ENCODE measurements at places on chromosomes 4 and X.

GRCh38 chr4:173585876-173586572 lies 56.0 kb upstream of the HAND2 start:
- DNase-seq, result no peak

DNA sequence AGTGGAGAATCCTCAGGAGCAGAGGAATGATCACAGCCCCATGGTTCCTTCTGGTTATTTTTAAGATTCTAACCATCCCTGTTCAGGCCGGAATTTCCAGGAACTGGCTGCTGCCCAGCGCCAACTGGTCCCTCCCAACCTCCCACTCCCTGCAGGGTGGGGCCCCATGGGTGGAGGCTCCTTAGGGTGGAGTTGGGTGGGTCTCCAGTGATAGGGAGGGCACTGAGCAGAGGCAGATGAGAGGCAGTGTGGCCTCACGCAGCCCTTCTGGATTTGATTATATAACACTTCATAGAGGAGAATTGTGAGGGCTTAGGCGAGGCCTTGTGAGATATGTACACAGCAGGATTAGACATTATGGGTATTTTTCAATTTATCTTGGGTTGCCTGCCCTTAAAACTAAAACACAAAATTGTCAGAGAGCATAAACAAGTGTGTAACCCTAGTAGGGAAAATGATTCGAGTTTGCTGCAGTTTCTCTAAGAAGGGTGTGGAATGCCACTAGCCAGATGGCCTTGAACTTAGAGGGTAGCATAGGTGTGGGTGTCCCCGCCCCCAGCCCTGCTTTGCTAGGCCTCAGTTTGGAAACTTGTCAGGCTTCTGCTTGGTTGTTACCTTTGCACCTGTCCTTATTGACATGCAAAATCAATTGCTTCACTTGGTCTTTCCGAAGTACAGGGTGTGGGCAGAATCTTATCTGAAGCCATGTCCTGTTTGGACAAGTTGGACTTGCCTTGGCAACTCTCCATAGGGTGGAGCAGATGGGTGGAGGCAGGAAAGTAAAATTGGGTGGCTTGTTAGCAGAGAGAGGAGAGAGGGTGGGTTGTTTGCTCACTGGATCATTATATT lies 9.4 kb downstream of the KLF3 start:
- DNase-seq, result no peak

GRCh38 chr4:79013756-79014155 lies 74.5 kb upstream of the PAQR3 start:
- DNase-seq, result no peak

DNA sequence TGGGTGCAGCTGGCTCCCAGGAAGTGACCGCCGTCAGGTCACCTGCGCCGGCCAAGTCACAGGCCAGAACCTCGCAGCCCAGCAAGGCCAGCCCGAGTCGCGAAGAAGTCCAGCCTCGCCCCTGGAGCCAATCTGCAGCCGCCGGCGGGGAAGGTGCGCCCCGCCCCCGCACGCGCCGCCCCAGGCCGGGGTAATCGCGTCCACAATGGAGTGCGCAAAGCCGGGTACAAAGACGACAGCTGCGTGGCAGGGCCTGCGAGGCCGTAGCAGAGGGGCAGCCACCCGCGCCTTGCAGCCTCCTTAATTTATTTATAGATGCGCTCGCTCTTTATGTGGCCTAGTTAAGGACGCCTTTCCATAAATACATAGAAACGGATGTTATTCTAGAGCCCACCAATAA lies 139.4 kb upstream of the CPEB2 start:
- no peak for DNase-seq

DNA sequence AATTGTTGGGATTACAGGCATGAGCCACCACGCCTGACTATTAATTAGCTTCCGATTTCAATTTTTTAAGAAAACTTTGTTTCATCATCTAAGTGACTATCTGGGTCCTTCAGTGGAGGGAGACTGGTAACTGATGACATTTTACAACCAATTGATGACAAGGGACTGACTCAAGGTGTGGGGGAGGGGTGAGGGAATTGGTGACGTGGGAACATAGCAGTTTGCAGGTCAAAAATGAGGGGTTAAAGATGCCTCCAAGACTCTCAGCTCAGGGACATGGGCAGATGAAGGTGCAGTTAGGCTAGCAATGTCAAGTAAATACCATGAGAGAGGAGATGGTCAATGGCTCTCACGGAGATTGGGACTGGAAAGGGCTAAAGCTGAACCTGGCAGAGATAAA lies 5.7 kb upstream of the FAM9C start:
- DNase-seq, result no peak

- DNase-seq, result no peak
These were observed 1.2 kb downstream of the UGDH start for GRCh38 chr4:39525822-39526690.

DNA sequence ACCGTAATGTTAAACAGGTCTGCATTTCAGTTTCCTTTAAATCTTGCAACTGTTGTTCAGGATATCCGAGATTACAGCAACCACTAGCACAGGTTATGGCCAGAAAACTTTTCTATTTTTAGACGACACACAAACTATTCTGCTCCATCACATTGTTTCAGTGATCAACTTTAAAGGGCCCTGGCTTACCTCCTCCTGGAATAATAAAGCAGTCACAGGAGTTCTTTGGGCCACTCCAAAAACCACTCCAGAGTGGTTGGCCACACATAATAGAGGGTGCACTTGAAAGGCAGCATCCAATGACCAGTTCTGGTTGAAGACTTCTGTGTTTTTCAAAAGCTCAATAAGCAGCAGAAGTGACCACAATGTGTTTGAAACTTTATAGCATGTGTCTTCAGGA lies 118.9 kb downstream of the RAB28 start:
- no peak for DNase-seq

GRCh38 chr4:5374592-5374991 lies 323.3 kb downstream of the STK32B start:
- DNase-seq, result no peak
